ENCODE measurements at places on chromosomes 2 and 18. TPM values are rescaled to one million over a fixed set of nuclear protein-coding genes. Genes with fewer than 3 reads are reported as not detected.

DNA sequence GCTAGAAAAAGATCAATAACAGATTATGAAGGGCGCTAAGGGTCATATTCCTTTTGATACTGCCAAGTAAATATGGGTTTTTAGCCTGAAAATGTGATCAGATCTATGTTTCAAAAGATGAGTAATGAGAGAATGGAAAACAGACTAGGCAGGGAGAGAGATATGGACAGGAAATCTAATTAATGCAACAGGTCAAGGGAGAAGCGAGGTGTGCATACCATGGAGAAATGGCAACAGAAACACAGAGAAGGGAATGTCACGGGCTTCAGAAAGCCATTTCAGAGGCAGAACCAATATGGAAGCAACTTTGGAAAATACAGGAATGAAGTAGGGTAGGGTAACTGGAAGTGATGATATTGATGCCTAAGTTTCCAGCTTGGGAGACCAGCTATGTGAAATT lies 69.3 kb downstream of the SIGLEC15 start:
- DNase-seq, result no peak

GRCh38 chr2:168053676-168054075 lies 193.7 kb downstream of the STK39 start:
- DNase-seq, result no peak

- DNase-seq, result no peak
Observed at GRCh38 chr2:191384829-191385228, 139.6 kb downstream of the MYO1B start.

DNA sequence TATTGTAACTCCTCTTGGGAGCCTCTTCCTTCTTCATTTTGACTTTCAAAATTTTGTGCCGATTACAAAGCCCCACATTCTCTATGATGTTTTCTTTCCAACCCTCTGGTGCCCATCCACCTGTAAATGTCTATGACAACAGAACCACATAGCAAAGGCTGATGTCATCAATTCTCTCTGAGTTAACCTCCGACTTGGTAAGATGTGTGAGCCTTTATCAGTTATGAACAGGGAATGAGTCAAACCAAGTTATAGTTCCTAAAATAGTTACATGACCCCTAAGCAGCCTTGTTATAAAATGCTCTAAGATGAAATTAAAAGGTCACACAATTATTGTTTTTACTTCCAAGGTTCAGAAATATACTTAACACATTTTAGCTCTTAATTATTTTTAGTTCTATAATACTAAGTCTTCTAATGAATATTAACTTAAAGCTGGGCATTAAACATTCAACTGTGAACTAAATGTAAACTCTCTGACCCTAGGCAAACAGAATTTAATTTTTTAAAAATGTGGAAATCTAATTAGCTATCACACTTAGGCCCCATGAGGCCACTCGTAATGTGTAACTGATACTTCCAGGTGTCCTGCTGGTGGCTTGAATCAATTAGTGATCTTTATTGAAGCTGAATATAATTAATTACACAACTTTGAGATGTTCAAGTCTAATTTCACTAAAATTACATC lies 102.3 kb upstream of the CYRIA start:
- DNase-seq, result no peak

DNA sequence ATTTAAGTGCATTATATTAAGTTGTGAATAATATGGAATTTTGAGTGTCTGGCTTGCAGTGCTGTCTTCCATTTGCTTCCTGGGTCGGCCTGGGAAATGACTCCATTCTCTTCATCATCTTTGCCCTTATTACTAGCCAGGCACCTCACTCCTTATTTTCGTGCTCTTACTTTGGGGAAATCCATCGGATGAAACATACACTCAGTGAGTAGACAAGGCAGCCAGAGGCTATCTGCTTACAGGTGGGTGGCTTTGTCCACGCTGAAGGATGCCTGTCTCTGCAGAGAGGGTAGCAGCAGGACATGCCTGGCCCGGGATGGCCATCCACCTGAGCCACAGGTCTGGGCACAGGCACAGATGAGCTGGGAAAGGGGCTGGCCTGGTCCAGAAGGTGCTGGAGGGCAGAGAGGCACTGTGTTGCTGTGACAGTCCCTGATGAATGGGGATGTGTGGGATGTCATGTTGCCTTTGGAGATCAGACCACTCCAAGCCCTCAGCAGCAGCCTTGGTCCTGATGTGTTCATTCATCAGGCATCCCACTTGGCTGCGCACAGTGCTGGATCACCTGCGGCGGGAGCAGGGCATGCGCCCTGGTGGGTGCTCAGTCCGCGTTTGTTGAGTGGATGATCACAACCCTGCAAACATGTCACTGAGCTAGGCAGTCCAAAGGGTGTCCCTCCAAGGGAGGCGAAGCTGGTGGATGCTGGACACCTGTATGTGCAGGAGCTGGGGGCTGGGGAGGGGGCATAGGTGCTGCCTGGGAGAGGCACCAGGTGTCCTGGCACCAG lies 236.0 kb downstream of the LDLRAD4 start:
- no peak for DNase-seq

- no peak for DNase-seq
Observed at GRCh38 chr2:143440411-143441012, 311.3 kb downstream of the ARHGAP15 start.

DNA sequence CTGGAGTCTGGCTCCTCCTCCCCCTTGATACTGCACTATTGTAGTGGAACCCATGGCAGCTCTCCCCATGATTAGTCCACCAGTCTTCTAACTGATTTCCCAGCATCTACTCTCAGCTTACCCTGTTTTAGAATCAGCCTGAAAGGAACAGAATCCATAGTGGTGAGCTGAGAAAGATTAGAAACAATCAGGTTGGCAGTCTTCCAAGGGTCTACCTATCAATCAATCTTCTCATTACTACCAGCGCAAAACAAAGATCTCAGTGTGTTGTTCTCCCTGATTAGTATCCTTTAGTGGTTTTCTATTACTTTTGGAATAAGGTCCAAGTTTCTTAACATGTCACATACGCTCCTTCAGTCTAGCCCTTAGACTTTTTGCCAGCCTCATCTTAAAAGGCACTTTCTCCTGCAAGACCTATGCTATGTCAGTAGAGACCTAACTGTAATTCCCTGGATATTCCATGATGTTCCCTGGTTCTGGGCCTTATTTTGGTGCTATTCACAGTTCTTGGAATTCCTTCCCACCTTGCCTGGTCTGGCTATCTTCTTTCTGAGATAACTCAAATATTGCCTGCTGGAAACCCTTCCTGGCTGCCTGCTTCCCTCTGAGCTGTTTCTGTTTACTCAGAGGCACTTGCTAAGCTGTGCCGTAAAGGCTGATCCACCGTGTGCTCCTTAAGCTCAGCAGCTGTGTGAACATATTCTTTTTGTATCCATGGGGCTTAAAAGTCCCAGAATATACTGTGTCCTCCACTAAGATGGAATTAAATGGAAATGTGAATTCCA lies 32.6 kb downstream of the LAMA3 start:
- no peak for DNase-seq

DNA sequence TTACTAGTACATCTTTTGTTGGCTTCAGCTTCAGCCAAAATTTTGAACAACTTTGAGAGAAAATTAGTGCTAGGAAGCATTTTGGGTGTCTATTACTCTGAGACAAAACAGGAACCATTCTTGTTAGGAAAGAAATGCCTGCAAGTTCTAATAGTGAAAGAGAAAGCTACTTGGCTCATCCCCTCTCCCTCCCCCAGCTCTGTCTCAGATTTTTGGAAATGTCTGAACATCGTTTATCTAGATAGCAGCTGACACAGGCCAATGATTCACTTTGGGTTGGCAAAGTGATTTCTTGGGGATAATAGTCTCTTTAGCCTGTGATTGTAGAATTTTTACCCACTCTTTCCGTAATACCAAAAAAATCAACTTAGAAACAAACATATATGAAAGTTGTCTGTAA lies 42.3 kb upstream of the PTPRM start:
- DNase-seq, result no peak

- DNase-seq, result no peak
Observed at GRCh38 chr2:119106301-119106897, 52.2 kb downstream of the C1QL2 start.

GRCh38 chr2:26088038-26088643 lies 54.3 kb downstream of the RAB10 start:
- DNase-seq, result no peak

GRCh38 chr2:239778861-239779558 lies 246.1 kb downstream of the NDUFA10 start:
- no peak for DNase-seq

GRCh38 chr2:207214446-207214845 lies 48.7 kb upstream of the KLF7 start:
- DNase-seq, result no peak

DNA sequence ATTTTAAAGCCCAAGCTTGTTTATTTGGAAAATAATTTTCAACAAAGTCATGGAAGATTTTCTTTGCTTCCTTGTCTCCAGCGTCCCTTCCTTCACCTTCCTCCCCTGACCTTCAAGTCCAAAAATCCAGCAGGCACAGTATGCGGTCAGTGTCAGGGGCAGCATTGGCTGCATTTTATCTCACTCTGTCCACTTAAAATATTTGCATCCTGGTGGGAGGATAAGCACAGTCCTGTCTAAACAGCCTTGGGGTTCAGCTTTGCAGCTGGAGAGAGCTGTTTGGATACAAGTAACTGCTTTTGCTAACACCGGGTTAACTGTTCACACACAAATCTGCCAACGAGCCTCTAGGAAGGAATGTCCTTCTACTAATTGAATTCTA lies 318.1 kb downstream of the PDE11A start:
- DNase-seq, result no peak

DNA sequence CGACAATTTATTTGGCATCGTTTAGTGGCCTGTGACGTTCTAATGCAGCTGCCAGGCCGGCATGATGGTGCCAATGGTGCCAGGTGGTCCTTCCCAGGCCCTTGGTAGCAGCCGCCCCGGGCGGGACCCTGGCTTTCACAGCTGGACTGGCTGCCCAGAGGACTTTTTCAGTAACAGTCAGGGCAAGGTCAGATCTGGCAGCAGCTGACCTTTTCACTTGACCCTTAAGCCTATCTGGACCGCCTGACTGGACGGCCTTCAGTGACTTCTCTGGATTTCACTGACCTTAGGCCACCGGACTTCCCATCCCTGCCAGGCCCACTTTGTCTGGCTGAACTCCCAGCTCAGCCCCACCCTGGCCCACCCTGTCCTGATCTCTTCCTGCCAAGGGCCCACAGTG lies 15.9 kb downstream of the TRIB2 start:
- DNase-seq, result no peak

GRCh38 chr2:205527801-205528200 lies 154.5 kb upstream of the NRP2 start:
- no peak for DNase-seq

DNA sequence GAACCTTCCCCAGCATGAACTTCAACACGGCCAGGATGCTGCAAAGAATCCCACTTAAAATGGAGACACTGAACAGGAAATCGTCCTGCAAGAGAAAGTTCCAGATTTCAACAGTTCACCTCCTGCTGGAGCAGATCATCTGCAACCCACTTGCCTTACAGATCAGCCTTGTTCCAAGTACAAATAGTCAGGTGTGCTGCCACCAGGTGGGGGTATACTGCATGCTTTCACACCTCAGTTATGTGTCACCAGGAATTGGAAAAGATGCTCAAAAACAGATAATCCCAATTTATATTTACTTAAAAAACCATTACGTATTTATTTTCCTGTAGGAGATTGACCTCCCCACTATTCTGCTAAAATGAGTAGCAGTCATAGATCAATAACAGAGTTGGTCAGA lies 212.3 kb downstream of the MGAT5 start:
- no peak for DNase-seq

DNA sequence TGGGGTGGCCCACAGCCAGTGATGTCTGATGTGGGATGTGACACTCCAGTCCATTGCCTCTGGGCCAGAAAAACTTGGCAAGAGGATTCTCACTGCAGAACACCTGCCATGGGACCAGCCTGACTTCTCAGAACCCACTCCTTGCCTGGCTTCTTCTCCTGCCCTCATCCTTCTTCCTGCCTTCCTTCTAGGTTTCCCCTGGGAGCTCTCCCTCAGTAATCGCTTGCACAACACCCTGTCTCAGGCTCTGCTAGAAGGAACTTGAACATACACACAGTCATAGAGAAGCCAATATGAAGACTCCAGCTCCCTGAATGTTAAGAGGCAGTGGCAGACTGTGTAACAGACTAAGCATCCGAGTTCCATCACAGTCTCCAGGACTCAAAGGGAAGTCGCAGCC lies 4.3 kb upstream of the COL6A3 start:
- DNase-seq, result no peak

GRCh38 chr2:110219496-110220189 lies 7.3 kb upstream of the MTLN start:
- DNase-seq, result no peak

DNA sequence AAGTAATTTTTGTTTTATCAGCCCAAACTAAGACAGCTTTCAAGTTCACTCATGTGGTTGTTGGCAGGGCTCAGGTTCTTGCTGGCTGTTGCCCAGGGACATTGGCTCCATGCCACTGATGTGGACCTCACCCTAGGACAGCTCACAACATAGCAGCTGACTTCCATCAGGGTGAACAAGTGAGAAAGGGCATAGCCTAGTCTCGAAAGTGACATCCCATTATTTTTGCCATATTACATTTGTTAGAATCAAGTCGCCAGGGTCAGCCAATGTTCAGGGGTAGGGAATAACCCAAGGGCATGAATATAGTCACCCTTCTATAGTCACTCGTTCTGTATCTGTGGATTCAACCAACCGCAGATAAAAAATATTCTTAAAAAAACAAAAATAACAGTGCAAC lies 10.7 kb upstream of the CWC22 start:
- no peak for DNase-seq

- no peak for DNase-seq
Observed at GRCh38 chr2:201484805-201485204, 33.3 kb downstream of the STRADB start.

DNA sequence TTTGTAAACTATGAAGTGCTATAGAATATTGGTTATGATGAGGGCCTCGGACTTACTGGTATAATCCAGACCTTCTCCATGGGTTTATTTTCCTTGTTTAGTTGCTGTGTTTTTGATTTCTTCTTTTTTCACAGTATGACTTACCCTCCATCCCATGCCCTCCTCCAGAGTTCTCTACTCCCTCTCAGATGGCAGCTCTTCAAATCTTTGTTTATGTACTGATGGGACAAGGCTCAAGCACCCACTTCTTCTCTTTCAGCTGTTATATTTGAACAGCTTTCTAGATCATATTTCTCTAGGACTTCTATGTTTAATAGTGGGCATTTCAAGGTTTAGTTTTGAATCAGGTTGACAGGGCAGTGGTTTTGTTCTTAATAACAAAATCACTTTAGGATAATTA lies 43.9 kb downstream of the CLIP4 start:
- no peak for DNase-seq

The C2orf74 gene
- 8.6 TPM for total RNA-seq

The INHA gene
- total RNA-seq, result not detected

The PSD4 gene
- 25.1 TPM for total RNA-seq

The CHCHD5 gene
- 31.2 TPM for total RNA-seq

The CKAP2L gene
- 14.4 TPM for total RNA-seq

The EVX2 gene
- total RNA-seq, result not detected

The INHBB gene
- total RNA-seq, result 1.2 TPM

The CRYBA2 gene
- not detected for total RNA-seq

The ZBTB7C gene
- total RNA-seq, result 92.3 TPM

The UGT1A5 gene
- 0.67 TPM for total RNA-seq

The SP140 gene
- total RNA-seq, result 2.5 TPM

The CAB39 gene
- total RNA-seq, result 80.3 TPM

The RTKN gene
- total RNA-seq, result 29.3 TPM

The BMPR2 gene
- total RNA-seq, result 19.9 TPM

The DTNA gene
- 8.6 TPM for total RNA-seq

The DNAJC5G gene
- total RNA-seq, result not detected

Data from esophagus squamous epithelium (tissue), 5 donors.